Stimulated activated memory B cell treated with anti-CD40 and anti-IgM and Interleukin-4, amounts not matched to agents 10 μg/mL and 1 μg/mL and 100 μg/mL, for 72 hours (primary cell): ENCODE measurements at places on chromosomes 1 and 21.
A peak's percentile ranks its signal among the peaks of the same experiment; 100 is the strongest.

DNA sequence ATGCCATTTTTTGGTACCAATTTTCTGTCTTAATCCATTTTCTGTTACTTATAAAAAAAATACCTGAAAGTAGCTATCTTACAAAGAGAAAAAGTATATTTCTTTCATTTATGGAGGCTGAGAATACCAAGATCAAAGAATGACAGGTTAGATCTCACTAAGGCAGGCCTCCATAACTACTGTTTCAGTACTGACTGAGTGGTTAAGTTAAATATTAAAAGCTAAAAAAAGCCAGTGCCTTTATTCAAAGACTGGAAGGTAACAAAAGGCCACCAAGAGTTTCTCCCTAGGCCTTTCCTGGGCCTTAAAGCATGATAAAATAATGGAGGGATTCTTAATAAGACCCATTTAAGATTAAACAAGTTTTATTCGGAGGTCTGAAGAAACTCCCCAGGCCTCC is 687.7 kb upstream of the ADGRL4 start:
- ATAC-seq = no peak

GRCh38 chr1:30695439-30695841 is 27.9 kb downstream of the MATN1 start:
- ATAC-seq = no peak

- peak; percentile 74 for ATAC-seq
Observed at GRCh38 chr1:16442265-16442664, 1.7 kb downstream of the NECAP2 start.

- ATAC-seq = peak; percentile 73
Observed at GRCh38 chr1:198671136-198671535, 32.3 kb downstream of the PTPRC start.

DNA sequence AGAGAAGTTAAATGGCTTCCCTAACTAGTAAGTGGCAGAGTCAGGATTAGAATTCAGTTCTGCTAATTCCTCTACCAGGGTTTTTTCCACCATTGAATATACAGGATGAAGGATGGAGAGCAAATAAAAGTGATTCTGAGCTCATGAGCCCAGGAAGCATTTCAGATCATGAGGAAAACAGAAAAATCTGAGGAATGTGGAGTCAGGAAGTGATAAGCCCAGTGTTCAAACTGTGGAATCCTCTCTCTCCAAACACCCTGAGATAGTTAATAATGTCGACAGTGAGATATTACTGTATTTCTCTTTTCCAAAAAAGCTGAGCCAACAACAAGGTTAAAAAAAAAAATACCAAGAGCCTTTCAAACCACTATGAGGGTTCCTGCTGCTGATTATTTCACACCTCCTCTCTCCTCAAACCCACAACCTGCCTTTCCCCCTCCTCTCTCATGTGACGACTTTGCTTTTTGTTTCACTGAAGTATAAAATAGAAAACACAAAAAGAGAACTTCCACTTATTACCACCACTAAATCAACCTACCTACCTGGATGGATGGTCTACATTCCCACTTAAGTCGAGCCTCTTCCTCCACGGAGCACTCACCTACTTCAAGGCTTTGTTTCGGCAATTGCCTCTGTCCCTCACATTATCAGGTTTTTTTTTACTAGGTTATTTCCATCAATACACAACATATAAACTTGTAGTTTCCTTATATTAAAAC is 8.9 kb downstream of the SLAMF1 start:
- peak; percentile 56 for ATAC-seq

- ATAC-seq = no peak
Observed at GRCh38 chr1:20182415-20182814, 3.5 kb upstream of the UBXN10 start.

GRCh38 chr1:116958110-116958509 is 43.5 kb upstream of the CD101 start:
- no peak for ATAC-seq

DNA sequence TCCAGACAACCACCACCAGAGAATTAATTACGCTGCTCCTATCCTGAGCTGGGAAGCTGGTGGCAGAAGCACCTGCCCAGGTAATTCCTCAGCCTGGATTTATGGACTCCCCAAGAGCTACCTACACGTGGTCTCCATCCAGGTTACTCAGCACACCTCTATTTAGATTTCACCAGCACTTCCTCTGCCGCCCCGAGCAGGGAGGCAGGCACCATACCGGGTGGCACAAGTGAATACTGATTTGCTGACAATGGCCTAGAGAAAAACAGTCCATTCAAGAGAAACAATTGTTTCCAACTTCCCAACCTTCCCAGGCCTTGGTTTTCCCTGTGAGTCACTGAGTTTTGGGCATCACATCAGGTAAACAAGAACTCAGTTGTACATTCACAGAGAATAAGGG is 134.3 kb downstream of the MATN1 start:
- ATAC-seq = no peak

- ATAC-seq = no peak
Observed at GRCh38 chr1:56797065-56797685, 22.0 kb downstream of the FYB2 start.

DNA sequence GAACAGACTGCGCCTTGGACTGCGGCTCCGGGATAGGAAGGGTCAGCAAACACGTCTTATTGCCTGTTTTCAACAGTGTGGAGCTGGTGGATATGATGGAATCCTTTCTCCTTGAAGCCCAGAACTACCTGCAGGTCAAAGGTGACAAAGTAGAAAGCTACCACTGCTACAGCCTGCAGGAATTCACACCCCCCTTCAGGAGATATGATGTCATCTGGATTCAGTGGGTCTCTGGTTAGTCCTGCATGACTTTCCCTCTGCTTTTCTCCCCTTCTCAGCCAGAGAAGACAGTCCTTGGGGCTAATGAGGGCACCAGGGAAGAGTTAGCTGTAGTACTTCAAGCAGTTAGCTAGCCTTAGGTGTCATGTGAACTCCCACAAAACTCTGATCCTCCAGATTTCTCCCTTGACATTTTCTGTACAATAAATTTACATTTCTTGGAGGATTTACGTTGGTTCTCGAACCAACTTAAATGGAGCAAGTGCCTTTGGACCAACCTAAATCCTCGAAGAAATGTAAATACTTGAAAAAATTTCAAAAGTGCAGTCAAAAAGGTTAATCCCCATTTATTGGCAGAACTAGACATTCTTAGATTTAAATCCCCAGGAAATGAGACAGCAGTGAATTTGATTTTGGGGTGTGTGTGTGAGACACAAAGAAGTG is 20.9 kb downstream of the NTMT2 start:
- no peak for ATAC-seq

DNA sequence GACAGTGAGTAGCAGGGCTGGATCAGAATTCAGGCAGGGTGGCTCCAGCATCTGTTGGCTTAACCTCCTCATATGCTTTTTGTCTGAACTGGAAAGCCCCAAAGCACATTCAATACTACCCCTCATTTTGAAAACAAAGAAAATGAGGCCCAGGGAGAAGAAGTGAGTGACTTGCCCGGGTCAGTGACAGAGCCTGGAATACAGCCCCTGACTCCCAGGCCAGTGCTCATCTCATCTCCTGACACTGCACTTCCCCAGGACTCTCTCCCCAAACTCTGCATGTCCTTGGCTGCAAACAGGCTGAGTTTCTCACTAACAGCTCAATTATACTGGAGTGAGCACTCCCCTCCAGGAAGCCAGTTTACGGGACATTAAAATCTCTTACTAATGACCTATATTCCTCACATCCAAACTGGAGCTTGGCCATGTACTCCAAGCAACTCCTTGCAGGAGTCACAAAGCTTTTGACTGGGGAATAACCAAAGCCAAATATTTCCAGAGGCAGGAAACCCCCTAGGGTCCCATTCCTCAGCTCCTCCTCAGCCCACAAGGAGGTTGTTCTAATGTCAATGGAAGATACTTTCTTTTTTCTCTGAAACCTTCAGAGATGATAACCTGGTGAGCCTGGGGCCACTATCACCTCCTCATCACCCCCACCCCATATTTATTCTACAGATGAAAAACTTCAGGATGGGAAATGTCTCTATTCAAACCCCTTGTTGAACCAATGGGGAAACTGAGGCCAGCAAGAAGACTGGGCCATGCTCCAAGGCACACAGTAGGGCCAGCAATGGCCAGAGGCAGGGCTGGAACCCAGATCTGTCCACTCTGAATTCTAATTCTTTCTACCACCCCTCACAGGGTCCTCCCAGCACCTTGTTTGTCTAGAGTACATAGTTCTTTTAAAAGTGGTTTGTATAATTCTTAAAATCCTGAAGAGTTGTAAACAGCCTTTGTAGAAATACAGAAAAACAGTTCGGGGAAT is 127.0 kb downstream of the PLPP3 start:
- ATAC-seq = no peak

DNA sequence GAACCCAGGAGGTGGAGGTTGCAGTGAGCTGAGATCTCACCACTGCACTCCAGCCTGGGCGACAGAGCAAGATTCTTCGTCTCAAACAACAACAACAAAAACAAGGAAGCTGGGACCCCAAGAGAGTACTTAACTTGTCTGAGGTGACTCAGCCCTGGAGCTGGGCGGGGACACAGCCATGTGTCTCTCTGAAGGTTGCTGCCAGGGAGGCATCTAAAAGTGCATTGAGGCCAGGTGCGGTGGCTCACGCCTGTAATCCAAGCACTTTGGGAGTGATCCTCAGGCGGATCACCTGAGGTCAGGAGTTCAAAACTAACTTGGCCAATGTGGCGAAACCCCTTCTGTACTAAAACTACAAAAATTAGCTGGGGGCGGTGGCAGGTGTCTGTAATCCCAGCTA is 7.7 kb downstream of the IFI6 start:
- no peak for ATAC-seq

DNA sequence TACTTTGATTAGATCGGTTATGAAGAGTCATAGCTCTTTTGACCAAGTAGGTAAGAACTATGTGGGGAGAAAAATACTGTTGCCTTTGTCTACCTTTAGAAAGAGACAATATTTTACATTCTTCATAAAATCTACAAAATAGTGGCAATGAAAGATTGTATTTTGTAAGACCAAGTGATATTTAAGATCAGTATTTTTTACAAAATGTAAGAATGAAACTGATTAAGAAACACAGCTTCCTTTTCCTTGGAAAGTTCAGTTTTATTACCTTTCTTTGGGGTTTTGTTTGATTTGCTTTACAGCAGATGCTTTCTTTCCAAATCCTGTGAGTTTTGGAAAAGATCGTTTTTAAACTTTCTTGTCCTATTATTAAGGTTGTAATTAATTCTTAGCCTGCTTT is 69.8 kb downstream of the SLC35A3 start:
- no peak for ATAC-seq

DNA sequence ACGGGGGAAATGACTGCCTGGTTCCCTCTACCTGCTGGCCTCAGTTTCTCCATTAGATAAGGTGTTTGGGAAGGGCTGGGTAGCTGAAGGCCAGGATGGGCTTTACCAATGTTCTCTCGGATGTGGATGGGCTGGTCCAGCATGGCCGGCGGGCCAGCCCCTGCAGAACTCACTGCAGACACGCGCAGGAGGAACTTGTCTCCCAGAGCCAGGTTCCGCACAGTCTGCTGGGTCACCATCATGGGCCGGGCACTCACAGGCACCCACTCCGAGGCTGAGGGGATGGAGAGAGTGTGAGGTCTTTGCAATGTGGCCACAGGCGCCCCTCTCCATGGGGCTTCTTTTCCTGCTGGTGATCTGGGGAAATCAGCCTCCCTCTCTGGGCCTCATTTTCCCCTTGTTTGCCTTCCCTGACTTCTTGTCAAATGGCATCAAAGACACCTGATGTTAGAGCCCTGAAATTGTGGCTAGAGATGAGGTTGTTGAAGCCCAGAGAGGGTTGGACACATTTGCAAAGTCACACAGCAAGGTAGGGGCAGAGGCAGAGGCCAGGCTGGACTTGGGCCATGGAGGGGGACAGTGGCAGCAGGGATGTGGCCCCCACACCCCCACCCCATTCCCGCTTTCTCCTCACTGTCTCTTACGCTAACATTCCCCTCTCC is 1.2 kb downstream of the MYBPH start:
- ATAC-seq = no peak

DNA sequence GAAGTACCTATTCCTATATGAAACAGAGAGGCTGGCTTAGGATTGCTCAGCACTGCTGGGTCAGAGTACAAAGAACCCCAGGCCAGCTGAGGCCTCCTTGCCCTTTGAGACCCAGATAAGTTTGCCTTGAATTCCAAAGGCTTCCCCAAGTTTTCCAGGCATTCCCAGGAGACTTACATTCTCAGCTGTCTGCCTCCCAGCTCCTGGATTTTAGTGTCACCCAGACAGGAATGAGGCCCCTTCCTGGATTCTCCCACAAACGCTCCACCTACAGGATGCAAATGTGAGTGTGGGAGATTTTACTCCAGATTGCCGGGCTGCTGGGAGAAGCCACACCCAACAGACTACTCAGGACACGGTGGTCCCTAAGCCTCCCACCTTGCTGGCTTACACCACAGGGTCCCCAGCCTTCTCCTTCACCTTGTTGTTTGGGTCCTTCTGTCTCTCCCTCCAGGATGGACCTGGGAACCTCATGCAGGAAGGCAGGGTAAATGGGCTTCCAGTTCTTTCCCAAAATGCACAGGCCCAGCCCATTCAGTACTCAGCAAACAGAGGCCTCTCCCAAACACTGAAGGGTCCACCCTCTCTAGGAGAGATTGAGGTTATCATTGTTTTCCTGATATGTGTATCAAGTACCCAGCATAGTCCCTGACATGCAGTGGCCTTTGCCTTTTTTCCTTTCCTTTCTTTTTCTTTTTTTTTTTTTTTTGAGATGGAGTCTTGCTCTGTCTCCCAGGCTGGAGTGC is 10.6 kb downstream of the RHBG start:
- no peak for ATAC-seq

DNA sequence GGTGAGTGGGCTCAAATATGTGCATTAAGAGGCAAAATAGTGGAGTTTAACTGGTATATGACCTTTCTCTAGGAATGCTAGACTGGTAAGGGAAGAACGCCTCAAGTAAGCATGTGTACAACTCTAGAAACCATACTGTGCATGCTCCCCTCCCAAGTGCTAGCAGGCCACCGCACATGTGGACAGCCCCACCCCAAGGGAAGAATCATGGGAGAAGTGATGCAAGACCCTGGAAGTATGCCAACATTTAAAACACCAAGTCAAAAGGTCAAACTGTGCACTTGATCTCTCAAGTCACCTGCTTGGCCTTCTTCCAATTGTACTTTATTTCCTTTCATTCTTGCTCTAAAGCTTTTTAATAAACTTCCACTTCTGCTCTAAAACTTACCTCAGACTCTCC is 120.4 kb downstream of the WDR3 start:
- ATAC-seq = no peak

DNA sequence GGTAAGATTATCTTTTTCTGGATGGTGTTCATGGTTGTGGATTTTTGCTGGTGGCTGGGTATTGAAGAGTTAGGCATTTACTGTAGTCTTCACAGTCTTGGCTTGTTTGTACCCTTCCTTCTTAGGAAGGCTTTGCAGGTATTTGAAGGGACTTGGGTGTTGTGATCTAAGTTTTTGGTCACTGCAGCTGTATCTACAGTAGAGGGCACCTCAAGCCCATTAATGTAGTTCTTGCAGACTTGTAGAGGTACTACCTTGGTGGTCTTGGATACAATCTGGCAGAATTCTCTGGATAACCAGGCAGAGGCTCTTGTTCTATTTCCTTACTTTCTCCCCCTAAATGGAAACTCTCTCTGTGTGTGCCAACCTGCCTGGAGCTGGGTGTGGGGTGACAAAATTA is 155.8 kb upstream of the BRINP3 start:
- ATAC-seq = no peak

GRCh38 chr1:2028870-2029560 is 9.9 kb downstream of the GABRD start:
- ATAC-seq = no peak
